ENCODE measurements at places on chromosomes 5 and 9.

GRCh38 chr9:35349287-35349990 lies 140.5 kb upstream of the RUSC2 start:
- no peak for DNase-seq

DNA sequence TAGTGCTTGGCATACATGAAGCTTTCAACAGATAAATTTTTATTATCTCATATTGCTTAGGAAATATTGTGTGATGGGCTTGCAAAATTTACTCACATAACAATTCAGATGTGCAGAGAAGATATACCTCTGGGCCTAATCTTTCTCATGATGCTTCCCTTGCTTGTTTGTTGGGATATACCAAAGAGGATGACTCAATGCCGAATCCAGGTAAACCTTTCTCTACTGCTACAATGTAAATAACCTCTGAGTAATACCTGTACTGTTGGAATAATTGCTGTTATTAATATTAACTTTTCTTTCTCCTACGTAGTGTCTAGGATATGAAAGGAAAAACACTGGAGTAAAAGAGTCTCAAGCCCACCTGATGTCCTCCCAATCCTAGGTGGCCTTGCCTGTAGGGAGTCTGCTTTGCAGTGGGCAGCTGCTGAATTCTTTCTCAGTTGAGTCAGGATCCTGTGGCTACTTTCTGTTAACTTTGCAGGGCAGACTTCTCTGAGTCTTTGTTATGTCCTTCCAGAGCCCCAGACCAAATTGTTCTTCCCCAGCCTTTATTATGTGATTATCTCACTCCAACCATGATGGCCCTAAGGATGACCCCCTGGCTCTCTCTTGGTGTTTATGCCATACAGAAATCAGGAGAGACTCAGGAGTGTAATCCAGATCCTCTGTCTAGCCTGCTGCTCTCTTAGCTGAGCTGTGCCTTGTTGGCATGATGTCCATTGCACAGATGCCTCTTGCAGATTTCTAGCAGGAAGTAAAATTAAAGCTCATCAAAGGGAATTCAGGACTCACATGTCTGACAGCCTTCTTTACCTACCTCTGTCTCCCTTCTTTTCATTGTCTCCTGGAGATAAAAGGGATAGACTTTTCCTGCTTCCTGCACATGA lies 208.1 kb downstream of the SNX18 start:
- DNase-seq, result no peak

DNA sequence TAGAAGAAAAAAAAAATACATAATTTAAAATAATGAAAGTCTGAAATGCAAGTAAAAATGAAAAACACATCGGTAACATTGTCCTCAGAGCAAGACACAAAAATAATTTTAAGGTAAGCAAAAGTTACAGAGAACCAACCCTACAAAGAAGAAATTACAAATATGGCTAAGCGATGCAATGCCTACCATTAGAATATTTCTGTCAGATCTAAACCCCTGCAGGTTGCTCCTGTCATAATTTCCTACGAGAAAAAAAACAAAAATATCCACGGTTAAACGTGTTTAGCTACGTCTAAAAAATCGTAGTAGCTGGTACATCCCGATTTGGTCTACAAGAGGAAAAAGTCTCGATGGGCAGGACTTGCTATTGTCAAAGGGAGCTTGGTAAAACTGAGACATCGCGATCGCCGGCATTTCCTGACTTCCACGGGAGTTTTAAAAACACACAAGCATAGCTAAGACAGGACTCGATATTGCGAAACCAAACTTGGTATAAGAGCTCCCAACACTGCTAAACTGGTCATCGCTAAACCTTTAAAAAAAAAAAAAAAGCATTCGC lies 1.1 kb upstream of the ANXA2R start:
- no peak for DNase-seq

- DNase-seq, result no peak
These were observed 386.9 kb upstream of the SMC2 start for GRCh38 chr9:103707181-103707580.

GRCh38 chr5:173114536-173114935 lies 29.8 kb upstream of the BNIP1 start:
- no peak for DNase-seq

DNA sequence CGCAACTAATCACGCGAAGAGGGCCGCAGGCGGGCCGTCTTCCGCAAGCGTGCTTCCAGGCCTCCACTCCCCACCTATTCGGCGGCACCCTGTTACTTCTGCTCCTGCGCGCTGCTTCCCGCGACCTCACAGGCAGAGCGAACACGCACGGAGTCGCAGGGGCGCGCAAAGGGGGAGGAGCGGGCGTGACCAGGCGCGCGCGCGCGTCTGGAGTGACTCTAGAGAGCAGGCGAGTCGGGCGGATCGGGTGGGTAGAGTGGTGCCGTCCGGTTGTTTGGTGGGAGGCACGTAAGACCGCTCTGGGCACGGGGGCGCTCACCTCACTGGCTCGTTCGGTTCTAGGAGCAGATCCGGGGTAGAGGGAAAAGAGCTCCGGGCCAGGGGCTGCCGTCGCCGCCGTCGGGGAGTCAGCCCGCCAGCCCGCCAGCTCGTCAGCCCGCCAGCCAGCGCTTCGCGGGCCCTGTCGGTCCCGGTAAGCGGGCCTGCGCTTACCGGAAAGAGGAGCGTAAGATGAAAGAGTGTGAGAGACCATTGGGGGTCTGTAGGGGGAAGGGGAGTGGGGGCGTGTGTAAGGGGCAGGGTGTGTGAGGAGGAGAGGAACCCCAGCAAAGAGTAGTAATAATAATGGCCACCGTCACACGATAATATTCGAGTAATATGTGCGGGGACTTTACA lies at the start of gene CNOT8:
Gene CNOT8 (plus strand): TSS at position 331 of the 675 bp plus-strand sequence. CDS start 4,652 bp downstream, outside the sequence.
- DNase-seq, result peak; percentile 95

DNA sequence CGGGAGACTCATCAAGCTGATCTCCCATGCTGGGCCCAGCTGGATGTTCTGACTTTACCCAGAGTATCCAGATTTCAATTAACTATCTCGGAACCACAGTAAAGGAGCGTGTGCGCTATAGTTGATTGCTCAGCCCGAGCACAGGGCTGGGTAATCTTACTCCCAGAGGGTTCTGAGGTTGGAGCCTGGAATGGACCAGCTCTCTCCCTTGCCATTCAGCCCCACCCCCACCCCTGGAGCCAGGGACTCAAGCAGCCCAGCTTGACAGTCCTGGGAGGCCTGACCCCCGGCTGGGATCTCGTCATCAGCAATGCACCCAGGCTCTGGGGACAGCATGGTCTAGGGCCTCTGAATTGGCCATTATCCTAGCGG lies 23.7 kb upstream of the PTGES start:
- DNase-seq, result no peak

DNA sequence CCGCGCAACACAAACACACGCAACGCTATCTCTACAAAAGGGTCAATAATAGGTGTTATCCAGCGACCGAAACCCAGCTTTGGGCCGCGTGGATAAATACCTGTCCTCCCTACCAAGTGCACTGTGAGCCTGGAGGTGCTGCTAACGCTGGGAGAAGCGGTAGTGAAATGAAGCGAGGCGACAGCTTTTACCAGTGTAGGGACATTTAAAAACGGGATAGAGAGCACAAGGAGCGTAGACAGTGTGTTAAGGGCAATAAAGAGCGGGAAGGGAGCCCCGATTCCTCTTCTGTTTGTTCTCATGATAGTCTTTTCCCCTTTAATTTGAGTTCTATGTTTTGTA lies 421 bp upstream of the DEPDC1B start:
- DNase-seq, result no peak

GRCh38 chr5:158990979-158991775 lies 108.5 kb downstream of the EBF1 start:
- no peak for DNase-seq

- no peak for DNase-seq
These were observed 115.2 kb downstream of the CPLANE1 start for GRCh38 chr5:37133939-37134338.

GRCh38 chr5:160245506-160246086 lies 16.3 kb downstream of the FABP6 start:
- no peak for DNase-seq

- DNase-seq, result no peak
These were observed 6.4 kb upstream of the SLC12A7 start for GRCh38 chr5:1118231-1118698.

GRCh38 chr9:22088053-22088716 lies 79.1 kb upstream of the CDKN2B start:
- DNase-seq, result no peak

DNA sequence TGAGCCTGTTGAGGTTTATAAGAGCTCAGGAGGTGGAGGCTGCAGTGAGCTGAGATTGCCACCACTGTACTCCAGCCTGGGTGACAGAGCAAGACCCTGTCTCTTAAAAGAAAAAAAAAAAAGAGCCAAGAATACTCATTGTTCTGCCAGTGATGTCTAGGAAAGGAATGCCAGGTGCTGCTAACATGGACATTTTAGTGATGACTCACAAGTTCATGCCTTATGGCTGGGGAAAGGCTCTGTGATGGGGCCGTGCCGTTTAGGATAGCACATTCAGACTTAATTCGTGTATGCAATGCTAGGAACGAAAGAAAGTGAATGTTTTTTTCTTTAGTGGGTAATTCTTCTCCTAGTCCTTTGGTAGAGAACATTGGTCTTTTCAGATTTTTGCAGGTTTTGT lies 134.2 kb downstream of the ARHGAP26 start:
- DNase-seq, result no peak

- no peak for DNase-seq
These were observed 121.6 kb upstream of the TARS1 start for GRCh38 chr5:33319151-33319550.

DNA sequence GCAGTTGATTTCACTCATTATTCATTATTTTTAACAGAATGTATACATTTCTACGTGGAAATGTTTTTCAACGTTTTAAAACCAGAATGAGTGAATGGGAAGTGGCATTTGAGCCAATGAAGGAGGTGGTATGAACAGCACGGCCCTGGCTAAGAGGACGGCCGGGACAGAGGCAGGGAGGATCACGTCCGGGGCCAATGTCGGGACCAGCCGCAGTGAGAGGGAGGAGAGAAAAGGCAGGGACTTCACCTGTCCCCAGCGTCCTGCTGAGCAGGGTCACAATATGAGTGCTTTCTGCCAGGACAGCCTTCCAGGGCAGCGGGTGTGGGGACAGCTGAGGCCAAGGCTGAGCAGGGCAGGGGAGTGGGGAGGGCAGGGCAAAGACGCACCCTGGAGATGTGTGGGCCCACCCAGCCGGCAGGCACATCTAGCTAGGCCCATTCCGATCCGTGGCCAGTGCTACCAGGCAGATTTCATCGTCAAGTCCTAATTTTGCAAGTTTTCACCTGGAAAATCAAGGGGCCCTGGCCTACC lies 148.0 kb upstream of the PHYKPL start:
- DNase-seq, result no peak

GRCh38 chr9:34651876-34652601 lies at the start of gene IL11RA:
Gene IL11RA, plus strand, starts transcription at chr9:34652185. Its CDS starts 3,033 bp downstream, at chr9:34655218.
- no peak for DNase-seq

DNA sequence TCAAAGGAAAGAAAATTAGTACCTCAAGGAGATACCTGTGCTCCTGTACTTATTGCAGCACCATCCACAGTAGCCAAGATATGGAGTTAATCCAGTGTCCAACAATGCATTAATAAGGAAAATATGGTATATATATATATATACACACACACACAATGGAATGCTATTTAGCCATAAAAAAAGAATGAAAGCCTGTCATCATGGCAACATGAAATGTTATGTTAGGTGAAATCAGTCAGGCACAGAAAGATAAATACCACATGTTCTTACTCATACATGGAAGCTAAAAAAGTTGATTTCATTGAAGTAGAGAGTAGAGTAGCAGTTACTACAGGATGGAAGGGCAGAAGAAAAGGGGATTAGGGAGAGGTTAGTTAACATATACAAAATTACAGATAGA lies 601.5 kb downstream of the ANXA1 start:
- no peak for DNase-seq

DNA sequence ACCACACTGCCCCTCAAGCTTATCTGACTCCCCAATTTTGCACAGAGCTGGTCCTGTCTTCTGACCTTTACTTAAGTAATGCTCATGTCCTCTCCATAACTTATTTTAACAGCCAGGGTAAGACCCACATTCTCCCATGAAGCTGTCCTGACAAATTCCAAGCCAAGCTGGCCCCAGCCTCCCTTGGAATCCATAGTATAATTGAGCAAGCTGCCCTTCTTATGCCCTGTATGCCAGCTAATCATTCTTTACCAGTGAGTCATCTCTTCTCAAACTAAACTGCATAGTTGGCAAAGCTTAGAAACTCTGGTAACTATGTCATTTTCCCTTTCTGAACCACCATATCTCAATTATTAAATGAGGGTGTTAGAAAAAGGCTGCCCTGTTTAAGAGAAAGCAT lies 92.4 kb downstream of the NFIB start:
- no peak for DNase-seq

DNA sequence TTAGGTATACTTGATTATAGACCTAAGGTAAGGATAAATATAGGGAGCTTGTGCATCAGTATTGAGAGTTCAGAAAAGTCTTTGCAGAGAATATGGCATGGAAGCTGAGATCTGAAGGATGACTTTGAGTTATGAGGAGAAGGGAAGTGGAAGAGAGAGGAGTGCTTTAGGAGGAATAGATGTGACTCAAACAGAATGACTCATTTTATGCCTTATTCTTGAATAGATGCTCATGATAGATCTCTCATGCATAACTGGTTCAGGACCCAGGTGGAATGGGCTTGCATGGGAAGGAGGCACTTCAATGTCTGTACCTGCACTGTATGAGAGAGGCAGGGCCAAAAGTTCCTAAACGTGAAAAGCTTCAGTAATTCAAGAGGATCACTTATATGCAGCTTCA lies 103.3 kb downstream of the CWC27 start:
- DNase-seq, result no peak

DNA sequence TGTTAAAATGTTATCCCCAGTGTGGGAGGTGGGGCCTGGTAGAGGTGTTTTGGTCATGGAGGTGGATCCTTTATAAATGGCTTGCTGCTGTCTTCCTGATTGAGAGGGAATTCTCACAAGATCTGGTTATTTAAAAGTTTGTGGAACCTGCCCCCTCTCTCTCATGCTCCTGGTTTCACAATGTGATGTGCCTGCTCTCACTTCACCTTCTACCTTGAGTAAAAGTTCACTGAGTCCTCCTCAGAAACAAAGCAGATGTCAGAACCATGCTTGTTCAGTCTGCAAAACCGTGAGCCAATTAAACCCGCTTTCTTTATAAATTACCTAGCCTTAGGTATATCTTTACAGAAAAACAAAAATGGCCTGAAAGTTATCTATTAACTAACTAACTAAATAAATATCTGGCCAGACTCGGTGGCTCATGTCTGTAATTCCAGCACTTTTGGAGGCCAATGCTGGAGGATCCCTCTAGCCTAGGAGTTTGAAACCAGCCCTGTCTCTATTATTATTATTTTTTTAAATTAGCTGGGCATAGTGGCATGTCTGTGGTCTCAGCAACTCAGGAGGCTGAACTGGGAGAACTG lies 1067.4 kb downstream of the CDH9 start:
- DNase-seq, result no peak

- no peak for DNase-seq
These were observed 153.0 kb upstream of the TUT7 start for GRCh38 chr9:86507212-86507630.

DNA sequence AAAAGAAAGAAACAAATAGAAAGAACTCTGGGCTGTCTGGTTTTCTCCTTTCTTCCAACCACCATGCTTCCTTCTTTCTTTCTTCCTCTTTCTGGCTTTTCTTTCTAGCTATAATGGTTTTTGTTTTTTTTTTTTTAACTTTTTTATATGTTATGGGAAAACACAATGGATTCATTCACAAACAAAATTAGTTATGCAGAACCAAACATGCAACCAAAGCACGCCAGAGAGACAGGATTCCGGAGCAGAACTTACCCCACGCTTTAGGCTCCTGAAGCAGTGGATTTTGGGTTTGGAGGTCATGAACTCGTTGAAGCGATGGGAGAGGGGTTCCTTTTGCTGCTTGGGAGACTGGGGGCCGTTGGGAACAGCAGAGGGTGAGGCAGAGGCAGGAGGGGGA lies 88.3 kb downstream of the USP20 start:
- no peak for DNase-seq

Data from stimulated activated CD8-positive, alpha-beta memory T cell treated with anti-CD3 and anti-CD28 coated beads, Interleukin-12 subunit alpha, Interleukin-12 subunit beta, amount 100 ng/mL, for 4 hours (primary cell).